ENCODE measurements at places on chromosomes 7 and 10. TPM values are rescaled to one million over a fixed set of nuclear protein-coding genes. Genes with fewer than 3 reads are reported as not detected.

Gene PPIA
- total RNA-seq: 1,874 TPM

Gene SLC16A12
- total RNA-seq: 0.91 TPM

Gene SLC26A4
- total RNA-seq: 0.40 TPM

Gene ACHE
- 1.7 TPM for total RNA-seq

Gene CACNB2
- 12.4 TPM for total RNA-seq

Gene NPY4R
- total RNA-seq: 0.13 TPM

Gene OR2A7
- 0.13 TPM for total RNA-seq

All from epithelial cell of alveolus of lung (primary cell).